ENCODE measurements at places on chromosomes 12 and 14.

- DNase-seq: peak; percentile 40
Measured at GRCh38 chr14:36293824-36294223, 26.6 kb downstream of the MBIP start.

DNA sequence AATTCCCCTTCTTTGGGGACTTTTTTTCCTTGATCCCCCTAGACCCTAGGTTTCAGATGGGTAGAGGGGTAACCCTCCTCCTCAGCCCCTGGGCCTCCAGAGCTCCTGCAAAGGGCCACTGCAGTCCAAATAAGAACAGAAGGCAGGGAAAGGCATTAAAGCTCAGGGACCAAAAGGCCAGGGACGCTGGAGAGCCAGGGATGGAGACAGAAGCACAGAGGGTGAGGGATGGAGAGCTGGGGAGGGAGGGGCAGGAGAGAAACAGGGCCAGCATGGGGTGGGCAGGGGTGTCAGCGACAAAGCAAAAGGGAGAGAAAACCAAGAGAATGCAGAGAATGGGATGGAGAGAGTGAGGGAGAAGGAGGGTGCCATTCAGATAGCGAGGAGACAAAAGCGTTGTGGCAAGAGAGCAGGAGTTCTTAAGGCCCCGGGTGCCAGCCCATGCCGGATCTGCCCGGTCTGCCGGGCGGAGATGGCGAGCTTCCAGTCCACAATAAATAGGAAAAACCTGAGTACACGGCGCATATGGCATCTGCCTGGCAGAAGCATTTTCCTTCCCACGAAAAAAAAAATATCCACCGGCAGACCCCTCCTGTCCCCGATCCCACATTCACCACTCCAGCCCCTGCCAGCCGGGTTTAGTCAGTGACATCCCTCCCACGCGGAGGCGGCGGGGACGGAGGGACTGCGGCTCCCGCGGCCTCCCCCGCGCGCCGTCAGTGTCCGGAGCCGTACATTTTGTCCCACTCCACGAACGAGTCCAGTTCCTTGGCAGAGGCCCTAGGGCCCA is 28.6 kb downstream of the FIGNL2 start:
- DNase-seq: no peak

DNA sequence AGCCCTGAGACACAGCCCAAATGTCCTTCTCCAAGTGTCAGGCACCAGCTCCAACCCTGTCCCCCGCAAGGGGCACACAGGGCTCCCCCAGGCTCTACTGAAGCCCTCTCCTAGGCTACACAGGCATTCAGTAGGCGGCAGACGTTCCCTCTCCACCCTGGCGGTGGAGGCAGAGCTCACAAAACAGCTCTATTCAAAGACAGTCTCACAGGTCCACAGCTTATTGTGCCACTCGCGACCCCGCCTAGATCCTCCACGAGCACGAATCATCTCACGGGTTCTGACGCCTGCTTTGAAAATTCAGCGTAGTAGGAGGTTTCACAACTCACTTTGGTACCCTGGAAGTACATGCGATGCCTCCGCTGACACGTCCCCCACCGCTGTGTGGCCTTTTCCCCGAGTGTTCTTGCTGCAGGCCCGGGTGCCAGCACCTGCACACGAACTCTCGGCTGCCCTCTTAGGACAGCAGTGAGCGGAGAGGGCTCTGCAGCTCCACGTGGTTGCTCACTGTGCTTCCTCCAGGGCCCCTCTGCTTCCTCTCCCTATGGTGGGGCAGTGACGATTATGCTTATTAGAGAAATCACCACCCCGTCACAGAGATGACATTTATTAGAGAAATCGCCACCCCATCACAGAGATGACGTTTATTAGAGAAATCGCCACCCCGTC is 78.5 kb downstream of the ADGRD1 start:
- DNase-seq: no peak

DNA sequence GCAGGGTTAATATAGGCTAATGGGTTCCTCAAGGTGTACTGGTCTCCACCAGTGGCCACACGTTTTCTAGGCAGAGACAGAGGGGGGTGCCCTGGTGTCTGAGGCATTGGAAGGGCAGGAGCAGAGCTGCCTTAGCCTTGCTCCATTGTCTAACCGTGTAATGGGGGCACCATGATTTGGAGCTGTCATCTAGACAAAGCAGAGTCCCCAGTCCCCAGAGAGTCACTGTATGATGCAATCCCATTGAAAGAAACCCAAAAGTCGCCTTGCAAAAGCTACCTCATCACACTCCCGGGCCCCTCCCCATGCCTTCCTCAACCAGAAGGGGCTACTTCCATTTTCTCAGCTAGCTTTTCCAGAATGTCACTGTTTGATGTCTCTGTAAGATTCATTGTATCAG is 487.1 kb downstream of the AACS start:
- no peak for DNase-seq

DNA sequence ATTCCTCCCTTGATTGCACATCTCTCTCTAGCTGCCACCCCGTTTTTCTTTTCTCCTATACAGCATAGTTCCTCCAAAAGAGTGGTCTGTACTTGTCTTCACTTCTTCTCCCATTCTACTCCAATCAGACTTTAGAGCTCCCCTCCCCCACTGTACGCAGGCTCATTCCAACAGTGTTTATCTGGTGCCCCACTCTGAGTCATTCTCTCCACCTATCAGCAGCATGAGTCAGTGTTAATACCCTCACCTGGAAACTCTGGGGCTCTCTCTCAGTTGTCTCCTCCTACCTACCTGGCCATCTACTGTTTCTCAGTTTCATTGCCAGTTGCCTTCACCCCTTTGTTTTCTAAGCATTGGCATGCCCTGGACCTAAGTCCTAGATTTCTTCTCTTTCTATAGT is 175.1 kb upstream of the ARHGAP5 start:
- DNase-seq: no peak

- DNase-seq: no peak
Measured at GRCh38 chr12:95214466-95214865, 2.8 kb downstream of the FGD6 start.

GRCh38 chr12:5785601-5786000 is 159.5 kb downstream of the ANO2 start:
- DNase-seq: no peak

GRCh38 chr14:74671789-74672188 is 41.1 kb downstream of the AREL1 start:
- DNase-seq: peak; percentile 53

DNA sequence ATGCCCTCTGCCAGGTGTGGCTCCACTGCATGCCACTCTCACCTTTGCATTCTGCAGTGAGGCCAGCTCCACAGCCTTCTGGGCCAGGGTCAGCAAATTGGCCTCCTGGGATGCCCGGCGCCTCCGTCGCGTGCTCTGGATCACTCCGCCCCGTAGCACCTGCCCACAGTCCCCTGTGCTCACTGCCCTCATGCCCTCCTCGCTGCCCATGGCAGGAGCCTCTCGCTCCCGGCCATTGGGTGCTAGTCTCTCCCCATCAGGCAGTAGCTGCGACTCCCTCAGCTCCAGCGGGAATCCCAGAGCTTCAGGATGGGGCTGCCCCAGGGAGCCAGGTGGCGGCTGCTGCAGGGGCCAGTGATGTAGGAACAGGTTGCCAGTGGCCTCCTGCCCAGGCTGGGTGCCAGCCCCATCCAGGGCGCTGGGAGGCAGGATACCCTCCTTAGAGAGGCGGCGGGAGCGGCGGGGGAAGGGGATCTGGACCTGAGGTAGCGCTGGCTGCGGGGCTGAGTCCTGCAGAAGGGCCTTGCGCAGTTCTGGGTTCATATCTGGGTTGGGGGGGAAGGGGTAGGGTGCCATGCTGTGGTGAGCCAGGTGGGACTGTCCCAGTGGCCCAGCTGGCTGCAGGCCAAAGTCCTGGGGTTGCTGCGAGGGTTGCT is 24.5 kb upstream of the PNMA1 start:
- DNase-seq: no peak

- peak; percentile 81 for DNase-seq
Measured at GRCh38 chr12:27843714-27844245, 63.7 kb upstream of the MANSC4 start.

DNA sequence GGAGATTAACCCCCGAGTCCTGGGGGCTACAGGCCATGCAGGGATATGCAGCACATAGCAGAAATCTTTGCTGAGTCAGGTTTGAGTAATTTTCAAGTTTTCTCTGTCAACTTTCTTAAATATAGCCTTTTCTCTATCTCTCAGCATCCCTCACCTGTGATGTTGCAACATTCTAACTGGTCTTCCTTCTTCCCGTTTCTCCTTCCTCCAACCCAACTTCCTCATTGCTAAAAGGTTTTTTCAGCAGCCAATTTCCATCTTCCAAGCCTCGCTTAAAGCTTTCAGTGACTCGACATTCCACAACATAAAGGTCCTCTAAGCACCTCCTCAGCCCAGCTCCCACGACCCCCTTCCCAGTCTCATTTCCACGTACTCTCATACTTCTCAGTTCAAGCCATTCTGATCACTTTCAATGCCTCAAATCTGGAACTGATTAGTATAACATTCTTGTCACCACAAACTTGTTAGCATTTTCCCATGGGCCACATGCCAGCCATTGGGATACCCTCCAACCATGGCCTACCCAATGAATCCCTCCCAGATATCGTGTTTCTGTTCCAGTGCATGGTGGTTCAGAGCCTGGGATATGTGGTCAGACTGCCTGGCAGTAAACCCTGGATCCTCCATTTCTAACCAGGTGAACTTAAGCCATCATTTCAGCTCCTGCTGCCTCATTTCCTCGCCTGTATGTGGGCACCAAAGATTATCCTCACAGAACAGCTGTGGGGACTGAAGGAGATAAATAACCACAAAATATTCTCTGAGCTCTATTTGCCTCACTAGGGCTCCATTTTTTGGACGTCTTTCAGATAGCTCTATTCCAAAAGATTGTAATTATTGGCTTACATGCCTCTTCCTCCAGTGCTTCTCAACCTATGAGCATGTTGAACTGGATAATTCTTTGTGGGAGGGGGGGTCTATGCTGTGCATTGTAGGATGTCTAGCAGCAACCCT is 65.8 kb downstream of the KCNK10 start:
- no peak for DNase-seq

- no peak for DNase-seq
Measured at GRCh38 chr12:97536353-97536752, 73.7 kb downstream of the RMST start.

DNA sequence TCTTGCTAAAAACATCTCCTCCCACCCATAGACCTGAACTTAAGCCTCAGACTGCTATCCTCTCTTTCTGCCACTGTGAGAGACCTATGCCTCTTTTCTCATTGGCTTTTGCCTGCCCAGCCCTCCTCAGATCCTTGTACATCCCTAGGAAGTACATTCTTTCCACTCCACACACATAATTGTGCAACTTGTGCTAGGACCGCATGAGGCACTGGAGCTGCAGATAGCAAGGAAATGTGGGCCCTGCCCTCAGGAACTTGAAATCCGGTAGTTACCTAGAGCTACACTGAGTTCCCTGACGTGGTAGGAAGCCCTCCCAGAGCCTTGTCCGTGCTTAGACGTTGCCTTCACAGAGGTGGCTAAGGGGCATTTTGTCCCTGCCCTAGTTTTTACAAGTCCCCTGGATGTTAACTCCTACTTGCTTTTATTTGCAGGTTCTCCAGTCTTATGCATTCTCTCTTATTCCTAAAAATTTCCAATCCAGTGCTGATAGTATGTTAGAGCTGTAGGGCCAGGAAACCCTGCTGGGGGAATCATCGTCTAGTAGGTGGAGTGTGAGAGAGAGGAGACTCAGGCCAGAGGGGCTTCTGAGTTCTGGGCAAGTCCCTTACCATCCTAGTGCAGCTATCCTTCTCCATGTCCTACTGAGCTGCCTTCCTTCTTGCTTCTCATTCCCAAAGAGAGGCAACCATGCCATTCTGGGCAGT is 41.3 kb downstream of the NTF3 start:
- DNase-seq: no peak

- peak; percentile 83 for DNase-seq
Measured at GRCh38 chr12:78194448-78194847, 363.8 kb downstream of the NAV3 start.

GRCh38 chr12:121712190-121712460 is 427 bp upstream of the TMEM120B start:
- DNase-seq: no peak

GRCh38 chr14:71116568-71117122 is 209.4 kb downstream of the PCNX1 start:
- no peak for DNase-seq

DNA sequence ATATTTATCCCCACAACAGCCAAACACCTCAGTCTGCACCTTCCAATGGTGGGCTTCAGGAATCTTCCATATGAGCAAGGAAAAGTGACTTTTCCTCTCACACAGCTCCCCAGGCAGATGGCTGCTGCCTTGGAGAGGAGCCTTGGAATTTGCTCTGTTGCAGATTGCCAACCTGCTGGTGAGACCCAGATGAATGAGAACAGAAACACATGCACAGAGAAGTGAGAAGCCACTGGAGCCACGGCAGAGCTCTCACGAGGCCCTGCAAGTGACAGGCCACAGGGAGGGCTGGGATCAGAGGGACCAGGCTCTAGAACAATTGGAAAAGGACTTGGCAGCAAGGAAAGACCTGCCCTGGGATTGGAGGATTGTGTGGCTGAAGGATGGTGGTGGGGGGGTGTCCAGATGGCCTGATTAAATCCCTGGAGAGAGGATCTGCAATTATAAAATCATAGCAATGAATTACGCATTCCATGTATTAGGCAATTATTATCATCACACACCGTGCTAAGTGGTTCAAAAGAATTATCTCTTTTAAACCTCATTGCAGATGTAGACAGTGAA is 84.9 kb upstream of the PWP1 start:
- no peak for DNase-seq

- DNase-seq: no peak
Measured at GRCh38 chr12:99605-100004, 33.0 kb downstream of the IQSEC3 start.

DNA sequence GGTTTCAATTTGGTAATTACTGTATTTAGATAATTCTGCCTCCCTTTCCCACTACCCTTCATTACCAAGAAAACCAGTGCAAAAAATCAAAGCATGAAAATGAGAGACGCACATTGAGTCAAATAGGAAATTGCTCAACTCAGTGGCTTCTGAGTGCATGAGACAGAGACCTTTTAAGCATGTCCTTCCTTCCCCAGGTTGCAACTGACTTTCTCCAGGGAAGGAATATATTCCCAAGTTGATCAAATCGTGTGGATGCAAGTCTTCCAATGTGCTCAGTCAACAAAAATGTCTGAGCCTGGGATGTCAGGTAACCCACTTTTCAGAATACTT is 12.9 kb downstream of the BMP4 start:
- no peak for DNase-seq

GRCh38 chr14:52596320-52596719 is 43.7 kb downstream of the GPR137C start:
- no peak for DNase-seq

DNA sequence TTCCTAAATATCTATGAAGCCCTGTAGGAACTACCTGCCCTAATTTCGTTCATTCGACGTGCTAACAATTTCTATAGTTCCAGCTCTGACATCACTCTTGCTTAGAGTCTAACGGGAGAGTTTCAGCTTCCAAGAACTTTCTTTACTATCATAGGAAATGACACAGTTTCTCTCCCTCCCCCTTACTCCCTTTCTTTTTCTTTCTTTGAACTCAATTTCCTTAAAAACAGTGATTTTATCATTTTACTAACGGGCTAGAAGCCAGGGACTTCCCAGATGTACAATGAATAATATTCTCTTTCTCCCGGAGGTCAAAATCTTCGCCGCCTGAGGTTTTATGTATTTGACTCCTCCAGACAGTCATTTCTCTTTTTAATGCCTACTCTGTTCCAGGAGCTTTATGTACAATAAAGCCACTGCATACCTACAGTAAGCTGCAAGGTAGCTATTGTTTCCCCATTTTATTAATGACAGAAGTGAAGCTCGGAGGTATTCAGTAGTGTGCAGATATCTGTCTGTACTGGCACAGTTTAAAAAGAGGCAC is 15.7 kb downstream of the SMCO2 start:
- peak; percentile 44 for DNase-seq

GRCh38 chr14:104287301-104288009 is 149.1 kb downstream of the KIF26A start:
- DNase-seq: no peak
